ENCODE measurements at places on chromosomes 4 and X.

- DNase-seq = peak; percentile 87
Measured at GRCh38 chr4:6200922-6201362, 593 bp upstream of the JAKMIP1 start.

- no peak for DNase-seq
Measured at GRCh38 chrX:13697976-13698375, 9.0 kb downstream of the RAB9A start.

GRCh38 chr4:27149541-27150212 is 289.0 kb downstream of the STIM2 start:
- DNase-seq = no peak

GRCh38 chr4:110289601-110290100 is 91.2 kb upstream of the ELOVL6 start:
- no peak for DNase-seq

- no peak for DNase-seq
Measured at GRCh38 chrX:17829566-17829965, 31.5 kb downstream of the RAI2 start.

- DNase-seq = peak; percentile 16
Measured at GRCh38 chrX:54921427-54922021, 900 bp downstream of the TRO start.

DNA sequence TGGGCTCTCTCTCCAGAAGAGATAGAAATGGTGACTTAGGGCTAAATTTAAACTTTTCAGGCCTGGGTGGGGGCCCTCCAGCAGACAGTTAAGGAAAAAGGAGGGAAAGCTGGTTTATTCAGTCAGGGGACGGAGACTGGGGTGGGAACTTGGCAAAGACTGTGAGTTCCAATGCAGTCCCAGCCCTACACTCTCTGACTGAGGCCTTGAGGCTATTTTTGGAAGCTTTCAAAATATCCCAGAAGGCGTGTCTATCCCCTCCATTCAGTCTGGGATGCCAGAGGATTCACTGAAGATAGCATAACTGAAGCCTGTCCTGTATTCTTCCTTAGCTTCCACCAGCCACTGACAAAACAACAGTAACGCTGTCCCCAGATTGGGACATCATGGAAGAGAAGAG is 32.1 kb upstream of the MSN start:
- DNase-seq = no peak

DNA sequence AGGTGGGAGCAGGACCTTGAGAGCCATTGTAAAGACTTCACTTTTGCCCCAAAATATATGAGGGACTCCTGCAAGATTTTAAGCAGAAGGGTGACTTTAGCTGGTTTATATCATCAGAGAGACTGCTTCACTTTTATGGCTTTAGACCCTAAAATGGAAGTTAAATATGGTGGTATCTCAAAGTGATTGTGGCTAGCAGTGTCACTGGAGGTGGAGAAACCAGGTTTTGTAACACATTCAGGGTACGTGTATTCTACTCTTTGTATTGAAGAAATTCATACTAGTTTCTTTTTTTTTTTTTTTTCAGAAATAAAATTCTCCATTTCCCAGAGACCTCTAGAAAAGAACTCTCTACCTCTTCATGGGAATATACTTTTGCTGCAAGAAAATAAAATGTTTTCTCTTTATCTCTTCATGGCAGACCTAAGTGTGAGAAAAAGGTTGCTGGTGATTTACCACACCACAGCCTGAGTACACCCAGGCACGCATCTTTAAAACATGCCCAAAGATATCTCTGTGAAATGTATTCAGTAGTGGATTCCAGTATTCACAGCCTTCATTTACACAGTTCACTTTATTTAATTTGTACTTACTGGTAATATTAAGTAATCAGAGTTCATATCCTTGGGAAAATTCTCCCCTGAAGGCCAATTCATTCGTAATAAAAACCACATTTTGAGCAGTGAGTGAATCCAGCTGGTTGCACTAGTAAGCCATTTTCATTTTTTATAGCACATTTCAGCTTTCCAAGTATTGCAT is 74.3 kb upstream of the GUCY1A1 start:
- no peak for DNase-seq

DNA sequence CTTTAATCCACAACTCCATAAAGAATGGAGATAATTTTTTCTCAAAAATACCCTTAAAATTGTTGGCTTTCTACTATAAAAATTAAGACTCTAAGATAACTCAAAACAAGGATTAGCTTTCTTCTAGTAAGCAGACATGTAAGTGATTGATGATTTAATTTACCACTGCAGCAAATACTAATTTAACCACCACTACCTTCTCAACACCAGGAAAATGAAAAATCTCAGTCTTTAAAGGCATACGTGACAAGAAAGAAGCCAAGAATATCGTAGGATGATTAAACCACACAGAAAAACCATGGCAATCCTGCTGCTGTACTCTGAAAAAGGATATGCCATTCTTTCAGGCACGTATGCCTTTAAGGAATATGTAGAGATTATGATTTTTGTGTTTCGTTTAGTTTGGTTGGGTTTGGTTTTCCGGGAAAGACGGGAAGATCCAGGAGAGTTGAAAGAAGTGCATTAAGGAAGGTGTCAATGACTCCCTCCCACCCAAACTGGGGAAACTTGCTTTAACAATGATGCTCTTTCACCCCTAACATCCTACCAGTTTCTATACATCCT is 881 bp downstream of the LRCH2 start:
- DNase-seq = no peak

- DNase-seq = no peak
Measured at GRCh38 chr4:17894421-17894820, 83.6 kb downstream of the NCAPG start.

DNA sequence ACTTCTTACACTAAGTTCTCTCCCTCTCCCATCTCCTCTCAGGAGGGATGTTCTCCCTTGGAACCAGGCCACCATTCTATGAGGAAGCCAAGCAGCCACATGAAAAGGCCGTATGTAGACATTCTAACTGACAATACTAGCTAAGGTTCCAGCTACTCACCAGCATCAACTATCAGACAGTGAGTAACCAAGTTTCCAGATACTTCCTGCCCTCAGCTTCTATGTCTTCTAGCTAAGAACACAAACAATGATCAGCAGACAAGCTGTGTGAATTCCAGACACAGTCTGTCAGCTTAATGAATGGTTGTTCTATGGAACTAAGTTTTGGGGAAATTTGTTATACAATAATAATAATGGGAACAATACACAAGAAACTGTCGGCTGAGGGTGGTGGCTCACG is 50.8 kb downstream of the SMIM14 start:
- DNase-seq = no peak

- no peak for DNase-seq
Measured at GRCh38 chr4:78162821-78163220, 105.7 kb downstream of the FRAS1 start.

- no peak for DNase-seq
Measured at GRCh38 chr4:120942776-120943175, 20.2 kb upstream of the PRDM5 start.

DNA sequence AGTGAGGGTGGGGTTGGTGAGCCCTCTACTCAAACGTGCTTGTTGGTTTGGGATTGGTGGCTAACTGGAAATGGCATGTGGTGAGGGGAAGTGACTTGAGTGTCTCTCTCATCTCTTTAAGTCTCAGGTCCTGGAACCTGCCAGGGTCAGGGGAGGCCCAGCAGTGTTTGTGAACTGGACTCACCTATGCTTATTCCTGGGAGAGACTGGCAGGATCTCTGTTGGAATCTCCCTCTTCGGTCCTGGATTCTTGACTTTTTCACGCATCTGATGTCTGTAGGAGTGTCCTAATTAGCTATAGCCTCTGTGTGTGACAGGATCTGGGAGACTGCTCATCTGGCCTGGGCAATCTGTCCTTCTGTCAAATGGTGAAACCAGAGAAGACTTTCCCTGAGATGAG is 7.2 kb upstream of the EFNB1 start:
- no peak for DNase-seq

DNA sequence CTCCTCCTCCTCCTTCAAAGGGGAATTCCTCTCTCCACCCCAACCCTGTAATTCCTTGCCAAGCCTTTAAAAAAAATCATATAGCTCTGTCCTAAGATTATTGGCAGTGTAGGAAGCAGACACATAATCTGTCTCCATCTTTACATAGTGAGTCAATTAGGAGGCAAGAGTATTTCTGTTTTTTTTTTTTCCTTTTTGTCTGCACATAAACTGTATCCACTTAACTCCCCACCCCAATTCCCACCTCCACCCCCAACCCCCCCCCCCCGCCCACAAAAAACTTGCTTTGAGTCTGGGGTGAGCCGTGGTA is 182.5 kb downstream of the RASL11B start:
- no peak for DNase-seq

- DNase-seq = no peak
Measured at GRCh38 chr4:37978248-37978924, 18.2 kb downstream of the PTTG2 start.

GRCh38 chr4:182916483-182917181 is 554 bp downstream of the DCTD start:
- DNase-seq = peak; percentile 8

DNA sequence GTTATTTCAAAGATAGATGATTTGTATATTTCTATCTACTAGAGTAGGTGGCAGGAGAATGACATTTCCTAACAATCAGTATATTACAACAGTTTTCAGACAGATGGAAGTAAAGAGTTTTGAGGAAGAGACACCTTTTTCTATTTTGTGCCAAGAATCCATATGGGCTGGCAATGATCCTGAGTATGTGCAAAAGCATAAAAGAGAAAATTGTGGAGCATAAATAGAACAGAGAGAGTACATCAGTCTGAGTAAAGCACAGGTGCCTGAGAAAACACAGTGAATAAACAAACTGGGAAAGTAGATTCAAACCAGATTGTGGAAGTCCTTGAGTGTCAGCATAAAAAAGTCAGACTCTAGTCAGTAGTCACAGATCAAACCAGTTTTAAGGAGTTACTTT is 96.8 kb upstream of the WDR44 start:
- no peak for DNase-seq

GRCh38 chrX:148774276-148774675 is 273.9 kb downstream of the AFF2 start:
- DNase-seq = no peak

DNA sequence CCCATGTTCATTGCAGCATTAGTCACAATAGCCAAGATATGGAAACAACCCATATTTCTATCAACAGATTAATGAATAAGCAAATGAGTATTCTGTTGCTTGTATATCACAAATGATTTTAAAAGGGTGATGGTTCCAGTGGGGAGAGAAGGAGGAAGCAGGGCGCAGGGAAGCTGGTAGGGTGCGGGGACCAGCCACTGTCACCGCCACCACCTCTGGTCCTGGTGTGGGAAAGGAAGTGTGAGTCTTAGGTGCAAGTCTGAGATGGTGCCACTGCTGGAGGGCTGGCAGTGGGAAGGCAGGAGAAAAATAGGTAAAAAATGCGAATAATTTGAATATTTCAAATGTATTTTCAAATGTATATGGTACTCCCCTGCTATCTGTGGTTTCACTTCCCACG is 286.8 kb upstream of the DDX53 start:
- no peak for DNase-seq

DNA sequence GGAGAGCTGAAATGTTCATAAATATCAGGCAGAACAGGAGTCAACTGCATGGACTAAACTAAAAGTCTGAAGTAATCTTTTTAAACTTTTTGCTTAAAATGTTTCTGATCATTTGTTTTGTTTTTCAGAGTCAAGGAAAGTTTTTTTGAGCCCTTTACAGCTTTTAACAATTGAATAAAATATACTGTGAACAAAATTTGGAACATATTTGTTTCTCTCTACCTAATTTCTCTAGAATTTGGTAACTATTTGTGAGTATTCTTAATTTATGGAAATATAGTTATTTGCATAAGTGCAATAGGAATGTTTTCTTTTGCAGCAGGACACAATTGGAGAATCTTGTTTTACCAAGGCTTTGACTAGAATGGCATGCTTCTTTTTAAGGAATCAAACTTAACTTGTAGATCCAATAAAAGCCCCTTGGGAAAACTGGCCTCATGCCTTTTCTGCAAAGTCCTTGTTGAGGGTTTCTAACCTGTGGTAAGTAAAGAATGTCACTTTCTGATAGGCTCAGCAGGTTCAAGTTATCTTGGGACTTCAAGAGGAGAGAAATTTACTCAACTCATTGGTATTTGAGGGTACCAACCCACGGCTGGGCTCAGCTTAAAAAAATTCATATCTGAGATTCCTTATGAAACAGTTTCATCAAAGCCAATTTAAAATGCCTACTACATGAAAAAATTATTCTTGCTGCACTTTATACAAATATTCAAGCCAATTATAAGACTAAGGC is 91.5 kb downstream of the UPRT start:
- no peak for DNase-seq

DNA sequence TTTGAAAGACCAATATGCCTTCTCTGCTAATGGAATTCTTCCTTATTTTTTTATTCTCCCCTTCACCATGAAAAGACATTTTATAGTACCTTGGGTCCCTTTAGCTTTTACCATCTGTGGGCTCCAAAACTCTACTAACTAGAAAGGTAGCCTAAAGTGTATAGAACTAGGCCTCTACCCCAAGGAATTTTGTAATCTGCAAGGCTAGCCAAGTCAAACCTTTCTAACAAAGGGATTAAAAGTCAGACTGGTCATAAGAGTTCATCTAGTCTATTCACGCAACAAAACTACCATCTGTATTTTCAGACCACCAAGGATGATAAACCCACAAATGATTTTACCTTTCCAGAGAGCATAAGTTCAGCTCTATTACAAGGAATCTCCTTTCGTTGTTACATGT is 189.5 kb upstream of the DCAF8L1 start:
- DNase-seq = no peak

- DNase-seq = no peak
Measured at GRCh38 chr4:657834-658667, 16.0 kb downstream of the ATP5ME start.

DNA sequence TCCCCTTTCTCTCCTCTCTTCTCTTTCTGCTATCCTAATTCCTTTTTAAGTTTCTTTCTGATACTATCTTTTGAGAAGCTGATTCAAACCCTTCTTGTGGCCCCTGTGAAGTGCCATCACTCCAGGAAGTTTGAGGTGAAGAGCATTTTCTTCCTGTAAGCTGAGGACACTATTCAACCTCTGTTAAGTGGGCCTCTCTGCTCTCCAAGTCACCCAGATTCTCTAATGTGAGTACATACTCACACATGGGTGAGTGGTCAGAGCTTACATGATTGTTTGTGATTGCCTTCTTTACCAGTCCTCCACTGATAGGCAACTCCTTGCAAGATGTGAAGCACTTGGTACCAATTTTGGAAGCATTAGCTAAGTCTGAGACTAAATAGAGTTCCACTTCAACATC is 18.4 kb upstream of the SMIM10L2A start:
- no peak for DNase-seq

- no peak for DNase-seq
Measured at GRCh38 chr4:75071317-75071716, 138.4 kb downstream of the PARM1 start.

GRCh38 chr4:110087070-110087708 is 111.2 kb downstream of the ELOVL6 start:
- DNase-seq = peak; percentile 23

DNA sequence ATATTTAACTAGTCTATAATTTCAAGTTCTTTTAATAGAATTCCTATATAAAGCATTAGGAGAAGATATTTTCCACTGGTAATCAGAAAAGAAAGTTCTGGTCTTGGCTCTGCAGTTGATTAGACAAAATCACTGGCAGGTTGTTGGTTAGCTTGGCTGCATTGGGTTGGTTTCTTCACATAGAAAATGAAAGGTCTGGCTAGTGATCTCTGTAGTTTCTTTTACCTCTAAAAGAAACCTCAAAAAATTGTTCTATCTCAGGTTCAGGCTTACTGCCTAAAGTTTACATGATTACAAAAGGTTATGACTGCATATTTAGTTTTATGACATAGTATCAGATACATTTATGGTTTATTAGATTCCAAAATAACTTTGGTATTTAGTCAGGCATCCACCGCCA is 95.8 kb upstream of the NAP1L5 start:
- DNase-seq = no peak

Measured in NCI-H2029 (cell line).